ENCODE measurements at places on chromosomes 3 and 15.

- no peak for DNase-seq
These were observed 20.9 kb downstream of the NOX5 start for GRCh38 chr15:69035205-69035917.

GRCh38 chr3:37688756-37689155, 172.9 kb upstream of the CTDSPL start:
- DNase-seq, result no peak

DNA sequence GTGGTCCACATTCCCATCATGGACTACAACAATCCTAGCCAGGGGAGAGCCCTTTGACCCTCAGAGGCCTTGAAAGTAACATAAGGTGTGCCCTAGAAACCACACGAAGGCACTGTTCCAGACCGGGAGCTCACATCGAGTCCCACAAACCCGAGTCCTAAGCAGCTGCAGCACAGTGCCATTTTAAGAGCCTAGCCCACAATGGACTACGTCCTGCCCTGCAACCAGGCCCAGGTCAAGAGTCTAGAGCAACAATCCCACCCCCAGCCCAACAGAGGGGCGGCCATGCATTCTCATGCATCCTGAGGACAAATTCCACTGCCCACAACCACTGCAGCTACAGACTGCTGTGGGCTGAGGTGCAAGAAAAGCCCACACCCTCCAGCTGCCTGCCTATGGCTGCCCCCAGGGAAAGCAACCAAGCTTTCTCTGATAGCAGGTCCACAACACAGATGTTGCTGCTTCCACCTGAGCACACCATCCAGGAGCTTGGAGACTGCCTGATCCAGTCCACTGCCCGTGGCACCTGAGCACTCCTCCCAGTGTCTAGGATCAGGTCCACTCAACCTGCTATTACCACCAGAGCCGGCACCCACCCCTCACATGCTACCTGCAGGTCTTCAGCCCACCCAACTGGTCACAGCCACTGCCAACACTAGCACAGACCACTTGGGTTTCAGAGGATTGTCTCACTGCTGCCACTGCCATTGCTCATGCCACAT, 56.8 kb downstream of the IGSF11 start:
- DNase-seq, result no peak

DNA sequence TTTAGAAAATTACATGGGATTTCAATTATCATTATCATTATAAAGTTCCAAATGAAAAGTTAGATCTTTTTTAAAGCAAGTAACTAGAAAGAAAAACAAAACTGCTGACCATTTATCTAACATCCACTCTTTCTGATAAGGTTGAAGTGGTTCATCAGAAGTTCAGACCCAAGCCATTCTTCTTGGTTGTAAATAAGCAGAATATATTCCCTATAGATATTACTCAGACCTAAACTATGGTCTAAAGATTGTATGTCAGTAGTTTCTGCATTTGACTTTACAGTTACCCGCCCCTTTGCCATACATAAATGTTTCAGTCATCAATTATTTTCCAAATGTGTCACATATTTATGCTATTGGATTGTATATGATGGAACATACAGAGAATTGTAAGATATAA, 136.7 kb downstream of the PLOD2 start:
- DNase-seq, result no peak

DNA sequence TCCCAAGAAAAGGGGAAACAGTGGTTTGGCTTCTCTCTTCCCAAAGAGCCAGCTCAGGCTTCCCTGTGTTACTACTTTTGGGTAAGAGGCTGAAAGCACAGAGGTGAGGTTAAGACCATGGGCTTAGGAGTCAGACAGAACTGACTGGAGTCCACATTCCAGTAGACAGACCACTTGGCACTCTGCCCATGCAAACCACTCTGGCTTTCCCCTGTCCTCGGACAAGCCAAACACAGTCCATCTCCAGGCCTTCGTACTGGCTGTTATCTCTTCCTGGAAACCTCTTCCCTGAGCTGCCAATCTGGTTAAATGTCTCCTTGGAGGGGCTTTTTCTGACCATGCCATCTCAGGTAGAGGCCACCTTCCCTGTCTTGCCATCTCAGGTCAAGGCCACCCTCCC, 53.1 kb upstream of the FAM3D start:
- no peak for DNase-seq

- no peak for DNase-seq
These were observed 446.8 kb upstream of the DPH6 start for GRCh38 chr15:35992791-35993190.

DNA sequence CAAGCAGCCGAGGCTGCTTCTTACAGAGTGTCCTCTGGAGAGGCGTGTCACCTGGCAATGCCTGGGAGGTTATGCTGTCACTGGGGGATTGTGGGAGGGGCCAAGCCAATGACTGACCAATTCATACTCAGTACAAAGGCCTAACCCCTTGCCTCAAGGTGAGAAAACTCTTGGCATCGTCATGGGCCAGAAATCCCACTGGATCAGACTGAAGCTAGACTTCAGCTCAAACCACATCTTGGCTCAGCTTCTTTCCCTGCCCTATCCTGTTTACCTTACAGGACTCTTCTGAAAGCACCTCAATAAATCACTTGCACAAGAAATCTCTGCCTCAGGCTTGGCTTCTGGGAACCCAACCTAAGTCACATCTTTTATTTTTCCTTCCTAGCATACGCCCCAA, 9.5 kb downstream of the ANAPC13 start:
- DNase-seq, result no peak

GRCh38 chr15:39127925-39128617, 452.8 kb upstream of the THBS1 start:
- no peak for DNase-seq

DNA sequence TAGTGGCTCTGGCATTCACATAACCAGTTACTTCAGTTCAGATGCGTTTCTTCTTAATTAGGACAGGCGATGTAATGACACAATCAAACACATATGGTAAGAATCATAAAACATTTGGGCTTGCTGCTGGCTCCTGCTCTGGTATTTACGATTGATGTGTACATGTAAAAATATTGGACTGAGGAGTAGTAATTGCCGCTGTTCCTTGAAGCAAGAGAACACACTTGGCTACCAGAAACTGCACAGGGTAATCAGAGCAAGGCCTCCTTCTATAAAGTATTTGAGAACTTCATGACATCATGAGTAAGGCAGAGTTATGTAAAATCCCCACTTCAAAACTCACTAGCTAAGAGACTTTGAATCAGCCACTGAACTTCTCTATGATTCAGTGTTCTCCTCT, 158.1 kb downstream of the SSR3 start:
- DNase-seq, result no peak

- no peak for DNase-seq
These were observed 92.4 kb upstream of the HES1 start for GRCh38 chr3:194043516-194043915.

DNA sequence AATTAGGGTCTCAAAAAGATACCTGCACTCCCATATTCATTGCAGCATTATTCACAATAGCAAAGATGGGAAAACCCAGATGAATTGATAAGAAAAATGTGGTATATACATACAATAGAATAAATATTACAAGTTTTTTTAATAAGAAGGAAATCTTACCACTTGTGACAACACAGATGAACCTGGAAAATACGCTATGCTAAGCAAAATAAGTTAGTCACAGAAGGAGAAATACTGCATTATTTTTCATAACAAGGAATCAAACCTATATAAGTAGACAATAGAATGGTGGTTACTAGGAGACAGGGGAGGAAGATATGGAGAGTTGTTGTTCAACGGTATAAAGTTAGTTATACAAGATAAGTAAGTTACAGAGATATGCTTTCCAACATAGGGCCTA, 130.0 kb downstream of the GSK3B start:
- DNase-seq, result no peak

DNA sequence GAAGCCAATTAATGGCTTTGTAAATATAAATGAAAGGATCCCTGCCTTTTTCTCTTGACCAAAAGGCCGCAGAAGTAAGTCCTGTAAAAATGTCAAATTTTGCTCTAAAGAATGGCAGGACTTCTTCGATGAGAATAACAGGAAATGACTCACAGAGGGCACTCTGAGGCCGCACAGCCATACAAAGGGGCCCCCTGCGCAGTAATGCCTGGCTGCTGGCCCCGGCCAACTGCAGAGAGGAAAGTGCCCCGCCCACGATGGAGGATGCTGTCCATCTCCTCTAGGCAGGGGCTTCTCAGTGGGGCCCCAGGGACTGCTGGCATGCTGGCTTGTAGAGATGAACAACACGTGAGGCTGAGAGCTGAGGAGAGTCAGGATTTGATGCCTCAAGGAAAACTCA, 18.1 kb upstream of the SCN10A start:
- no peak for DNase-seq

- DNase-seq, result no peak
These were observed 130.5 kb downstream of the KLF13 start for GRCh38 chr15:31457161-31457560.

GRCh38 chr3:49133226-49133951, 539 bp upstream of the LAMB2 start:
- DNase-seq, result no peak
